Skeletal muscle cell (primary cell): ENCODE measurements at places on chromosomes 6 and 20.

DNA sequence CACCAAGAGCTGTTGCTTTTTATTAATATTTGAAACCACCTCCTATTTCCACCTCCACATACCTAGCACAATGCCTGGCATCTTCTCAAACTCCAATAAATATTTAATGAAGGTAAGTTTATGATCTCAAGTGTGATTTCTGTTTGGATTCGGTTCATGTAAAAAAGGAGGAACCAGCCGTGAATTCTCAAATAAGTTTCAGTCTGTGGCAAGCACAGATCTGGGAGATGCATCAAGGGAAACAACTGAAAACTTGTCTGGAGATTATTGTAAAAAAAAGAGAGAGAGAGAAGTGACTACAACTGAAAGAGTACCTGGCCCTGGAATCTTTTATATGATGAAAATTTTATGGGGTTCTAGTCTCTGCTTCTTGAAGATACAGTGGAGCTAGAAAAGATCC, 52.8 kb upstream of the PNRC1 start:
- DNase-seq, result no peak

DNA sequence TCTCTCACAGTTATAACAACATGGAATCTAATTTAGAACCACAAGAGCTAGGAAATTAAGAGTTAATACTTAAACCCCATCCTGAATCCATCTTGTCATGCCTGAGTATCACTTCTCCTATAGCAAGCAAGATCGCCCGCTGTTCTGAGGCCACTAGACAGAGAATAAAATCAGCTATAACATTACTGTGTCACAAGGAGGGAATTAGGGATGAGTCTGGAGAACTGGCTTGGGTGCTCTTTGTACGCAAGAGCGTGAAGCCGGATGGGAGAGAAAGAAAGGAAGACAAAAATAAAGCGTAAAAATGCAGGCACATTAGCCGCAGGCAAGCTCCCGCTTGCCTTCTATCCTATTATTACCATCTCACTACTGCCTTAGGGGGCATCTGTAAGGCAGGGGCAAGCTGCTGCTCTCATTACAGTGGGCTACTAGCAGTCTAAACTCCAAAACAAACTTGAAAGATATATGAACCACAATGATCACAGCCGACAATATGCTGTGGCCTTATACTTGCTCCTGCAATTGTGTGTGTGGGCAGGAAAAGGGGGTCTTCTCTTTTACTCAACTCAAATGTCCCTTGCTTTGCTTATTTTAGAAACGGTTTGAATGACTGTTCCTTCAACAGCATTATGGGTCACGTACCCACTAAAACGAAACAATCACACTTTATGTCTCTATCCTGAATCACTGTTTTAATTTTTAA, 81.9 kb downstream of the GJA10 start:
- no peak for DNase-seq

DNA sequence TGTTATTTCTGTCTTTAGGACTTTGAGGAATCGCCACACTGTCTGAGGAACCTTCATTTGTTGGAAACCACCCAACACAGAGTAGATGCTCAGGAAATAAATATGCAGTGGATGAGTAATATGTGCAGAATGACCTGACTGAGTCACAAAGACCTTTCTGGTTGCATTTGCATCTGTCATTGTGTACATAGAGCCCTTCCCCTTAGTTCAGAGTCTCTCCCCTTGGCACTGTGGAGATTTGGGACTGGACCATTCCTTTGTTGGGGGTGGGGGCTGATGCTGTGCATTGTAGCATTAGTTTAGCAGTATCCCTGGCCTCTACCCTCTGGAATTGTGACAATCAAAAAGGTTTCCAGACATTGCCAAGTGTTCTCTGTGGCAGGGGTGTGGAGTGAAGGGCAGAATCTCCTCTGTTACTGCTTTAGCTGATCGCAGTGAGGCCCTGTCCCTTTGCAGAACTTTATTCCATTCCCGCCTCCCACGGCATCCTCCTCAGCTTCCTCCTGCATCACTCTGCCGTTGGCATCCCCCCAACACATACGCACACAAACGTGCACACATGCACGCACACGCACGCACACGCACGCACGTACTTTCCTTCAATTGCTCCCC, 64.5 kb downstream of the EYA2 start:
- DNase-seq, result peak; percentile 91

GRCh38 chr6:161163466-161164181, 110.2 kb downstream of the AGPAT4 start:
- no peak for DNase-seq

DNA sequence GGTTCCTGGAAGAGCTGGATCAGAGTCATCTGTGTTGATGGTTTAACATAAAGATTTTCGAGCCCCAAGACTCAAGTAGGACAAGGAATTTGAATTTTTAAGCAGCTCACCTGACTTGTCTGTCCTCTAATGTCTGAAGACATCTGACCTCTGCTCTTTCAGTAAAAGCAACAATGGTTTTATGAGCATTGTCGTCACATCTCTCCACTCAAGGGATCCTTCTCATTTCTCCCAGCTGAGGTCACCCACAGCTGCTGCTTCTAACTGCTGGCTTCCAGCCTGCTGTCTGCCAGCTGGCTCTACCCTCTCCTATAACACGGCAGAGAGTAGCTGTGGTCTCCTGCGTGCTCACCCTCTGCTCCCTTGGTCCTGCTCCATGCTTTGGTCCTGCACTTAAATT, 24.7 kb upstream of the HDAC2 start:
- DNase-seq, result peak; percentile 96

- DNase-seq, result no peak
Observed at GRCh38 chr6:164195278-164195941, 780.9 kb downstream of the QKI start.

DNA sequence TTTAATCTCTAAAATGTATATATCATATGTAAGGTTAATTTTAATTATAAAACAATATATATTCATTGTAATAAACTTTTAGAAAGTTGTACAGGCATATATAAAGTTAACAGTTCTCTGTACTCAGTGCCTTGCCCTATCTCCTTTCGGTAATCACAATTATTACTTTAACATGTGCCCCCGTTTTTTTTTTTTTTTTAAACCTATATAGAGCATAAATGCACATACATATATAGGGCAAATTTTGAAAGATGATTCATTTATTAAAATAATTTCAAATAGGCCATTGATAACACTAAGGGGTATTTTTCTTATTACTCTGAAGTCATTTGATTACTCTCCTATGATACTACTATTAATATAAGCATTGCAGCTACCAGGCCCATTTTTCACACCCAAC, 1.9 kb downstream of the ASF1A start:
- no peak for DNase-seq

DNA sequence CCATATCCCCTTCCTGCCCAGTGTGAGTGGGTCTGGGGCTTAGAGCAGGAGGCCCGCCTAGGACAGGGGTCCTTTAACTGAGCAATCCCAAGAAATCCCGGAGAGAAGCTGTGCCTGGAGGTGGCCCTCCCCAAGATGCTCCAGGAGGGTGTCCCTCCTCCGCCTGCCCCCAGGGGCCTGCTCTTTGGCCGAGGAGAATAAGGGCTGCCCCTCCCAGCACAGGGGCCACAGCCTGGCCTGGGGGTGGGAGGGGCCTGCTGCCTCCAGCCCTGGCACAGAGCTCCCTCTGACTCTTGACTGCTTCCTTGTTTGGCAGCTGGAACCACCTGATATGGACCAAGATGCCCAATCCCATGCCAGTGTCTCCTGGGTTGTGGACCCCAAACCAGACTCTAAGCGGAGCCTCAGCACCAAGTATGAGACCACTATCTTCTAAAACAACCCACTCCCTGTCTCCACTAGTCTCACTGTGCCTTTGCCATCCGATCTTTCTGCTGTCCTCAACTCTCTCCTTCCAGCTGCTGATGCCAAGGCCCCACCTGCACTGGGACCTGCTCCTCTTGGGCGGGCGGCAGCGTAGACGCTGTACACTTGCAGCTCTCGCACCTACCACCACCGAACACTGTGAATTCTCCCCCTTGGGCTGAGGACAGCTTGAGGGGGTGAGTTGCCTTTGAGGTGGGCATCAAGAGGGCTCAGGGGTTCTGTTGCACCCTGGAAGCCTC, 54.3 kb downstream of the TCP11 start:
- DNase-seq, result no peak

- DNase-seq, result no peak
Observed at GRCh38 chr20:29741594-29741893, 1515.9 kb upstream of the DEFB115 start.

- no peak for DNase-seq
Observed at GRCh38 chr20:32993496-32994050, 10.7 kb downstream of the SUN5 start.

DNA sequence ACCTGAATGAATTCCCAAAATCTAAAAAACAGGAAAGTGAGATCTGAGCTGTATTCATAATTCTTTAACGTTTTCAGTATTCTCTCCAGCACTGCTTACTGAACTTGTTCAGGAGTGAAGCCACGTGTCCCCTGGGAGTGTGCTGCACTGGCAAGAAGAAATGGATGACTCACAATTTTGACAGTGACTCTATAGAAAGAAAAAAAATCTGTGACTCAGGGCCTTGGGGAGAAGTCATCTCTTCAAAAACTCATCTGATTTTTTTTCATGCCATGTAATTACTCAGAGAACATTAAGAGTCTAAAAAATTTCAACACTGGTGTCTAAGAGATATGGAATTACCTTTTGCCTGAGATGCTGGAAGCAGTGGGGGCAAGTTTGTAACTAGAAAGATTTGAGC, 39.7 kb downstream of the ANKEF1 start:
- DNase-seq, result peak; percentile 91

DNA sequence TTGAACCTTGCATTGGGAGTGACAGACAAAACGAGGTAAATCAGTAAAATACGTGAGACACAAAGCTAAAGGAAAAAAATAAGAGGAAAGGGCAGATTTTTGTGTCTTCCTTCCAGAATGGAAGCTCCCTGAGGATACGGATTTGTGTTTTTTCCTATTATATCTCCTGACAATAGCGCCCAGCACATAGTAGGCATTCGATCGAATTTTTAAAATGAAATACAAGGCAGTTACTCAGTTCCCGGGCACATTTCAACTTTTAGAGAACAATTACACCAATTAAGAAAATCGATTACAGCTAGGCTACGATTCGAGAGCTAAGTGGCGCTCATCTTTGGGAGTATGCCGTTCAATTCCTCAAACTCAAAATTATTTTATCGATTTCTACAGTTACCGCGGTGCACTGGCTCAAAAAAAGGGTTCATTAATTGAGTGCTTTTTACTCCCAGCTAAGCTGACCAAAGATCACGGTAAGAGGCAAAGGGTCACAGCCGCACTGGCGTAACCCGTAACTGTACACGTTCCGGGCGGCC, 443 bp downstream of the RMND1 start:
- no peak for DNase-seq

DNA sequence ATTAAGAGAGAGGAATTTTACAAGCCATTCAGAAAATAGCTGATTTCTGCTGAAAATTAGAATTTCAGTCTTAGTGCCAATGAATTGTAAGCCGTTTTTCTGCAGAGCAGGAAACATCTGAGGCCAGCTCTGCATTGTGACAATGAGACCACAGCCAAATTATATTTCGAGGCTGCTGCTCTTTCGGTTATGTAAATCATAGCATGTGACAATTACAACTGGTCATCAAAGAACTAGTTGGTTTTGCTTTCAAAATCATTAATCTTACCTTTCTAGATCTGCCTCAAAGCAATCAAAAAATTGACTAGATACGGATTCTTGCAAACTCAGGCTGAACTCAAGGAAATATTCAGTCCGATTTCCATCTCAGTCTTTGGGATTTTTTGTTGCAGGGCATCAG, 33.4 kb upstream of the INSM1 start:
- DNase-seq, result no peak

DNA sequence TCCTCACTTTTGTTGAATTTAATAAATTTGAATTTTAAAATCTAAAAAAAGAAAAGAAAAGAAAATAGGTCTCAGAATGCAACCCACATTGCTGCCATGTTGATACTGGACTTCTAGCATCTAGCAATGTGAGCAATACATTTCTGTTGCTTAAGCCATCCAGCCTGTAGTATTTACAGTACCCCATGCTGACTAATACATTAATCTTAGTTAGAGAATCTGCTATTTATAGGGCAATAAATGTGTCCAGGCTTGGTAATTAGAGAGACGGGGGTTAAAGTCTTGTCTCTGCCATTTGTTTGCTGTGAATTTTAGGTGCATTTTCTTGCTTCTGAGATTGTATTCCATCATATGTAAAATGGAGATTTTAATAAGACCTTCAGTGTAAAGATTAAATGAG, 471.3 kb downstream of the DHX35 start:
- DNase-seq, result no peak

- no peak for DNase-seq
Observed at GRCh38 chr6:100617633-100618350, 153.1 kb upstream of the SIM1 start.

GRCh38 chr6:134316733-134317431, 1.0 kb downstream of the SGK1 start:
- no peak for DNase-seq

- no peak for DNase-seq
Observed at GRCh38 chr6:39520411-39520810, 197.9 kb upstream of the KCNK16 start.

GRCh38 chr6:102581378-102582124, 1188.0 kb downstream of the GRIK2 start:
- no peak for DNase-seq

GRCh38 chr6:135905604-135906300, 54.3 kb downstream of the PDE7B start:
- no peak for DNase-seq

- DNase-seq, result no peak
Observed at GRCh38 chr6:100987556-100987955, 106.4 kb upstream of the ASCC3 start.

GRCh38 chr20:37285664-37286374, 3.6 kb upstream of the MANBAL start:
- DNase-seq, result no peak

GRCh38 chr20:9590189-9590588, 75.8 kb downstream of the LAMP5 start:
- DNase-seq, result no peak

DNA sequence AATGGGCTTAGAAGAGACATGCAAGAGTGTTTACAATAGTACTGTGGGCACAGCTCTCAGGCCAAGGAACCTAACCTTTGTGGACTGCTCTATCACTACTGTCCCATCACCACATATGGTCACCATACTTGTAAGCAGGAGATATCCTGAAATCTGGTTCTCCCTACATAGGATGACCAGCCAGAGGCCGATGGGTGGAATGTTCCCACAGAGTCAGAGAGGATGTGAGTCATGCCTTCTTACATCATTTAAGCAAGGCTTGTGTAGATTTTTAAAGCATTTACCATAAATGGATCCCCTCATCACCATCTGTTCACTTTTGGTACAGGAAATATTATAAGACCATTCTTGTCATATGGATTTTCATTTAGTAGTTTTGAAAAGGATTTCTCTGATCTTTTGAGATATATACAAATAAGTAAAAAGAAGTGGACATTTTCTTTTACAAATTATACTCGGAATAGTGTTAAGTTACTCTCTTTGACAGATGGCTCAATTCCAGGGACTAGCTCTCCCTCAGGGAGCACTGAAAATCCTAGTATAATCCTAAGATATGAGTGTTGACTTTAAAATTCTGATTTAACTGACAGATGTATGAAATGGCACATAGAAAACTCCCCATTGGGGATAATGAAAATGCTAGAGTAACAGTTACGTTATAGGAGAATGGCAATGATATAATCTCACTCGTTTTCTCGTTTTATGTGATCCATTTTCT, 6.6 kb downstream of the HTR1B start:
- DNase-seq, result peak; percentile 99
